ENCODE measurements at places on chromosomes 1 and 21.

- DNase-seq, result no peak
Observed at GRCh38 chr1:6460301-6461050, 5.5 kb downstream of the TNFRSF25 start.

DNA sequence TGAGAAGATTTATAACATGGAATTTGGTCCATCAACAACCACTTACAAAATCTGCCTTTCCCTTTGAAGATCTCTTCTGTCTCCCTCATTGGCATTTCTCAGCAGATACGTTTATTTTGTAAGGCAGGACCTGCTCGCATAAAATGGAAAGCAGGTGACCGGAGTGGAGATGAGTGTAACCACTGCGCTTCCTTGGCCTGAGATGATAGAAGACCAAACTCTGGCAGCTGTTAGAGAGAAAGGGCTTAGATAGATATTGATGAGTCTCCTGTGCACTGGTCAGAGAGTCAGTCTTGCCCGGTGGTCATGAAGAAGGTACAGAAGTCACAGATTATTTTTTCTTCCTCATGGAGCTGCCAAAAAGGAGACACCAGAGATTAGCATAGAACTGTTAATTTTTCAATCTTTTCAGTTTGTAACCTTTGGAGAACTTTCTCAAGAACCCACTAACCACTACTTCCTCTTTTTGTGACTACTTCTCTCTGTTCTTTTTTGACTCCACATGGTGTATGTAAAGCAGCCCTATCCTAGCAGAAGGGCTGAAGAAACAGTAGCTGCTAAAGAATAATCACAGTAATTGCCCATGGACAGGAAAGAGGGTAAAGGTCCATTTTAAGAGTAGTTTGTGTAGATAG, 47.6 kb downstream of the FCRL3 start:
- DNase-seq, result no peak

DNA sequence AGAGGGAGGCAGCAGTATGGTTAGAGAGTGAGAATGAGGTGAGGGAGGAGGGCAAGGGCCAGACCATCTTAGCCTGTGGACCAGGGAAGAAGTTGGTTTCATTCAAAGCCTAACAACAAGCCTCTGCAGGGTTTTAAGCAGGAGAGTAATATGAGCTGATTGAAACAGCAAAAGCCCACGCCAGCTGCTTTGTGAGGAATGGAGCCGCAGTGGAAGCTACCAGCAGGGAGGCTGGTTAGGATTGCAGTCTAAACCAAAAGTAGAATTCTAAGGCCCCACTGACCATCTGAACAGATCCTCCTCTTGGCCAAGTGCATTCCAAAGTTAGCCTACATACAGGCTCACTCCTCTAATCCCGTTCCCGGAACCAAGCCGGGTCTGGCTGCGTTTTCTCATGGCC, 44.8 kb downstream of the OLFML3 start:
- no peak for DNase-seq

GRCh38 chr1:247054992-247055415, 23.6 kb downstream of the ZNF670 start:
- no peak for DNase-seq

DNA sequence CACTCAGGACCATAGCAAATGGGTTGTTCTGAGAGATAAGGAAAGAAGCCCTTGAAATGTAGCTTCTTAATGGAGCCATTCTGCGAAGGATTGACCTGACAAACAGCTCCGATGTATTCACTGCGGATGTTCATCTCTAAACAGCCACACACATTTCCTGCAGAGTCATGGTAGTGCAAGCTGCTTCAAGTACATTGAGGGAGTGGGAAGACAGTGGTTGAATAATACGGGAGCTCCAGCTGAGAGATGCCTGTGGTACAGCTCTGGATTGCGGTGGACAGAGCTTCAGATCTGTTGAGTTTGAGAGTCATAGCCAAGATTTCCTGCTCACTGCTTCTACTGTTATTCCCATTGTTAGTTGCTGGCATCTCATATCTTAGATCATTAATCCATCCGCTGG, 86.6 kb downstream of the ZBTB18 start:
- no peak for DNase-seq

- no peak for DNase-seq
Observed at GRCh38 chr1:231485029-231485784, 43.3 kb upstream of the TSNAX start.

- no peak for DNase-seq
Observed at GRCh38 chr1:229940684-229941083, 126.4 kb upstream of the GALNT2 start.

GRCh38 chr1:238960071-238960470, 426.3 kb upstream of the CHRM3 start:
- DNase-seq, result no peak

DNA sequence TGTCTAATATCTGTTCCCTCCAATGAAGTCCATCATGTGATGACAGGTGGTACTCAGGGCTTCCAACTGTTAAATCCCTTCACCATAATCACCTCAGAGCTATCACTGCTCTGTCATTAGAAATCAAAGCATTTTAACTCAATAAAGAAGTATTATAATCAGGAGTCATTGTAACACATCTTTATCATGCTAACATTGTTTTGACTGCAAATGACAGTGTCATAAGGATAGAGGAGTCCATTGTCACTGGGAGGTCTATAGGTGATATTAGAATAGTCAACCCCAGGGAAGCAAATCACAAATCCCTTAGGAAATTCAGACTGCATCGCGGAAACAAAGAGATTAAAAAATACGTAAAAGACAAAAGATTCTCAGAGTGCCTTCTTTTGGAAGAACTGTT, 30.8 kb downstream of the LRRC53 start:
- no peak for DNase-seq

Data from left kidney (tissue), 8 donors.